Astrocyte (in vitro differentiated cells and primary cell): ENCODE measurements at places on chromosomes 1 and 21. TPM values are rescaled to one million over a fixed set of nuclear protein-coding genes. Genes with fewer than 3 reads are reported as not detected.

The RNF186 gene
- not detected in 2 replicates for total RNA-seq

The HTR1D gene
- total RNA-seq: 3.3 and 3.8 TPM in 2 replicates

The C1orf115 gene
- total RNA-seq: 1.1 and 1.8 TPM in 2 replicates

The GJC2 gene
- total RNA-seq: 1.1 and 1.4 TPM in 2 replicates

The LRRC53 gene
- not detected in 2 replicates for total RNA-seq

The UBXN11 gene
- 12.8 and 13.7 TPM in 2 replicates for total RNA-seq

DNA sequence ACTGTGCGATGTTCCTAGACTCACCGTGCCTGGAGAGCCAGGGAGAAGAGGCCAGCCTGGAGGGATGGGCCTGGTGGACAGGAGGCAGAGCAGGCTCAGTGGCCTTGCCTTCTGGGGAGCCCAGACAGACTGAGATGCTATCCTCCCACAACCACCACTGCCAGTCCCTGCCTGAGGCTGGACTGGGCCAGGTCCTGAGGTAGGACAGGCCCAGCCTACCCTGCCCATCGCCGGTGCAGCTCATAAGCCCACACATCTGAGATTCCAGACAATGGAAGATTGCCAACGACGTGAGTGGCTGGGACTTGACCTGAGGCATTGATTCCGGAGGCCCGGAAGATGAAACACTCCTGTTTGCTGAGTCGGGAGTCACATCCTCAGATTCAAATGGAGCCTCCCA lies 5.8 kb downstream of the CLEC20A start:
- no peaks in the 10 kb centered on the region for H3K36me3 ChIP-seq
- H3K4me3 ChIP-seq: no peak overlapping the region
- H3K4me1 ChIP-seq: peaks cover 2% of the 10 kb centered on the region
- H3K27ac ChIP-seq: no peak overlapping the region
- DNase-seq: no peak

DNA sequence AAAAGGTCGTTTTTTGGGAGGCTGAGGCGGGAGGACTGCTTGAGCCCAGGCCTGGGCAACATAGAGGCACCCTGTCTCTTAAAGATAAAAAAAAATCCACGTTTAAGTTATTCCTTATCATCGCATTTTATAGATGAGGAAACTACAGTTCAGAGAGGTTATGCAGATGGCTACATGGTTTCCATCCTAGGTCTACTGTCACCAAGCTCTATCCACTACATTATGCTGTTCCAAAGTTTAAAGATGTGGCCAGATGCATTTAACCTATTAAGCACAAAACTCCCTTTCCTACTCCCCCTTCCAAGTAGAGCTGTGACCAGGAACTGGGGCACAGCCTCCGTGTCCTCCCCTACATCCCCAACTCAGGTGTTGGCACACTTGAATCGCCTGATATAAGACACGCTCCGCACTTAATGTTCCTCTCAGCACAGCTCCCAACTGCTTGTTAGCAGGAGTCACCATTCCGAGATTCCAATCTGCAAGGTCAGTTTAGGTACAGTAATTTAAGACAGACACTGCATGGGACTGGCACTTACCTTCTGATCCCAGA lies 1.3 kb downstream of the TAF5L start:
- peaks cover 18% of the 10 kb centered on the region for H3K4me1 ChIP-seq
- no peaks in the 10 kb centered on the region for H3K36me3 ChIP-seq
- peak overlapping the region; percentile 78 for H3K4me3 ChIP-seq
- DNase-seq: no peak

- H3K27me3 ChIP-seq: no peaks in the 10 kb centered on the region
- peak overlapping the region; percentile 42 for H3K4me3 ChIP-seq
- peak overlapping the region; percentile 88 for H3K27ac ChIP-seq
- no peak for DNase-seq
- H3K4me1 ChIP-seq: peaks cover 79% of the 10 kb centered on the region
Measured at GRCh38 chr1:44811234-44811633, 2.9 kb downstream of the BTBD19 start.

GRCh38 chr1:152739841-152740240 lies 18.0 kb upstream of the KPRP start:
- H3K4me1 ChIP-seq: no peaks in the 10 kb centered on the region
- no peaks in the 10 kb centered on the region for H3K36me3 ChIP-seq
- no peak overlapping the region for H3K27ac ChIP-seq
- no peak for DNase-seq
- no peaks in the 10 kb centered on the region for H3K27me3 ChIP-seq
